ENCODE measurements at places on chromosomes 6 and 20.

DNA sequence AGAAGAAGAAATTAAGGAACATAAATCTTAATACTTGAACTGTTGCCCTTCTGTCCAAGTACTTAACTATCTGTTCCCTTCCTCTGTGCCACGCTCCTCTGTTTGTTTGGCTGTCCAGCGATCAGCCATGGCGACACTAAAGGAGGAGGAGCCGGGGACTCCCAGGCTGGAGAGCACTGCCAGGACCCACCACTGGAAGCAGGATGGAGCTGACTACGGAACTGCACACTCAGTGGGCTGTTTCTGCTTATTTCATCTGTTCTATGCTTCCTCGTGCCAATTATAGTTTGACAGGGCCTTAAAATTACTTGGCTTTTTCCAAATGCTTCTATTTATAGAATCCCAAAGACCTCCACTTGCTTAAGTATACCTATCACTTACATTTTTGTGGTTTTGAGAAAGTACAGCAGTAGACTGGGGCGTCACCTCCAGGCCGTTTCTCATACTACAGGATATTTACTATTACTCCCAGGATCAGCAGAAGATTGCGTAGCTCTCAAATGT, 17.1 kb downstream of the IRF4 start:
- DNase-seq: no peak

- DNase-seq: no peak
Measured at GRCh38 chr20:24048024-24048611, 59.5 kb upstream of the GGTLC1 start.

- DNase-seq: no peak
Measured at GRCh38 chr20:62899633-62900051, 26.7 kb downstream of the DIDO1 start.

GRCh38 chr6:6674872-6675271, 86.4 kb downstream of the LY86 start:
- DNase-seq: no peak

GRCh38 chr6:107660839-107661238, 163.3 kb downstream of the SCML4 start:
- no peak for DNase-seq

GRCh38 chr6:149414821-149415220, 14.8 kb downstream of the SUMO4 start:
- no peak for DNase-seq

GRCh38 chr6:109006818-109007217, 87.8 kb downstream of the SESN1 start:
- DNase-seq: no peak

DNA sequence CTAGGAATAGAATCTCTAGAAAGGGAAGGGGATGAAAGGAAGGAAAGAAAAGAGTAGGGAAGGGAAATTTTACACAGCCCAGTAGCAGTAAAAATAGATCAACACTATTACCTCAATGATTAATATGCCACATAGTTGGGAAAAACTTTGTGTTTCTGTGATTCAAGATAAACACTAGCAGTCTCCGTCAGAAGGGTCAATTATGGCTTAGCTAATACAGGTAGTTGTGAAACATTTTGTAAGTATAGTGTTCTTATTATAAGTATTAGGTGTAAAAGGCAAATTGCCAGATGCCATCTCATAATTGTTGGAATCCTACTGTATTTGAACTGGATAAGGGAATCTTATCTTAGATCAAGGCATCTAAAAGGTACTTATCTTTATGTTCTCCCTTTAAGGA, 165.7 kb downstream of the MTFR2 start:
- no peak for DNase-seq
